ENCODE measurements at places on chromosomes 7 and 10.

DNA sequence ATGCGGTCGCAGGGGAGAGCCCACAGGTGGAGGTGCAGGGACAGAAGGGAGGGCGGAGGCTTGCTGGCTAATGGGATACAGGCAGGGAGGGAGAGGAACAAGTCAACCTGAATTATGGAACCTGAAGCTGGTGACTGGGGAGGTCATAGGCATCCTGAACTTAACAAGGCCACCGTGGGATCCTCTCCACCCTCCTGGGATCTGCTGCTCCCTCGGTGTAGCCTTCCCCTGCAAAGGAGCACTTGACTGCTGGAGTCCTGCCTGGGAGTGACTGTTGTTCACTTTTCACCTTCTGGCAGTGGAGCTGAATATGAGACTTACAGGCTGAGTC is 223.1 kb downstream of the GFRA1 start:
- DNase-seq: no peak

- no peak for DNase-seq
These were observed 2.4 kb downstream of the ZNF488 start for GRCh38 chr10:47381427-47382379.

GRCh38 chr10:115624448-115624847 is 531.3 kb downstream of the ATRNL1 start:
- no peak for DNase-seq

GRCh38 chr10:34186745-34187144 is 628.4 kb downstream of the PARD3 start:
- no peak for DNase-seq

DNA sequence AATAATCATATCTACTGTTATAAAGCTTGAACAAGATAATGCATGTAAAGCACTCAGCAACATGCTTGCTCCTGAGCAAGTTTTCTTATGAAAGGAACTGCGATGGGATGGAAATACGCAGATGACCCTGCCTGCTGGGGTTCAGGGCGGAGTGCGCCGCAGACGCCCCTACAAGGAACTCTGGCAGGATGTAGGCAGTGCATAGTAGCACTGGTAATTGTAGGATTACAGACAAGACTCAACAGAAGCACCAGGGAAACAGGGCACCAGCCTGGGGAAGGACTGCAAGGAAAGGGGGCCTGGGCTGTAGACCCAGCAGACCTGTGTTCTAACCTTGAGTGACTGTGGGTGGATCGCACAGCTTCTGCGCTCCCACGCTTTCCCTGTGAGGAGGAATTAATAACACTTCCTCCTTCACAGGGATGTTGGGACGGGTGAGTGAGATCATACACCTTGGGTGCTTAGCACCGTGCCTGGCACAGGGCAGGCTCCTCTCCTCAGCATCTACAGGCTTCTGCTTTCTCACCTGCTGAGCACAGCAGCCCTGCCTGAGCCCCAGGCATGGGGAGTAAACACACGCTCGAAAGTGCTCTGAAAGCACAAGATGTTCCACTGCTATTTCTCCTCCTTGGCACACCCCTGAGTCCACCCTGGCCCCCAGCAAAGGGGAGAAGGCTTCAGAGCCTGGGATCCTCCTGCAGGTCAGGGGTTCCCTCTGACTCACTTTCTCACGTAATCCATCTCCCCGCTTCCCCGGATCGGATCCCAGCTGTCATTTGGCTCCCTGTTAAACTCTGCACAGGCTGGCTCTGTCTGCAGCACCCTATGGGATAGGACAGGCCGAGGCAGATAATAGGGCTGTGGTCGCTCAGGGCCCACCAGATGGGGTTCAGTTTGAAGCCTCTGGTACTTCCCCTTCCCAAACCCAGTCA is 19.2 kb downstream of the ITPRIP start:
- DNase-seq: no peak

DNA sequence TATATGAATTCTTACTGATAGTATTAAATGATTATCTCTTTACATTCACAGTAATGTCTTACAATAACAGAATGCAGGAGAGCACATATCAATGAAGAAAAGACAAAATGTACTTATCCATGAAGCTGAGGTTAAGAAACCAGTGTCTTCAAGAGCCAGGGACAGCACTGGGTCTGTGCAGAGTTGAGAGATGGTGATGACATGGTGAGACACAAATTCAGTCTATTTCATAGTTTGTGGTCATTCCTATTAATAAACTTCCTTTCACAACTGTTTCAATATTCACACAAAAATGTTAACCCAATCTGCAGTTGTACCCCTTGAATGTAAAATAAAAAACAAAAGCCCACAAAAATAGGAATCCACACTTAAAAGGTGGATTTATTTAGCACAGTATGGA is 5.3 kb upstream of the MAGI2 start:
- no peak for DNase-seq

DNA sequence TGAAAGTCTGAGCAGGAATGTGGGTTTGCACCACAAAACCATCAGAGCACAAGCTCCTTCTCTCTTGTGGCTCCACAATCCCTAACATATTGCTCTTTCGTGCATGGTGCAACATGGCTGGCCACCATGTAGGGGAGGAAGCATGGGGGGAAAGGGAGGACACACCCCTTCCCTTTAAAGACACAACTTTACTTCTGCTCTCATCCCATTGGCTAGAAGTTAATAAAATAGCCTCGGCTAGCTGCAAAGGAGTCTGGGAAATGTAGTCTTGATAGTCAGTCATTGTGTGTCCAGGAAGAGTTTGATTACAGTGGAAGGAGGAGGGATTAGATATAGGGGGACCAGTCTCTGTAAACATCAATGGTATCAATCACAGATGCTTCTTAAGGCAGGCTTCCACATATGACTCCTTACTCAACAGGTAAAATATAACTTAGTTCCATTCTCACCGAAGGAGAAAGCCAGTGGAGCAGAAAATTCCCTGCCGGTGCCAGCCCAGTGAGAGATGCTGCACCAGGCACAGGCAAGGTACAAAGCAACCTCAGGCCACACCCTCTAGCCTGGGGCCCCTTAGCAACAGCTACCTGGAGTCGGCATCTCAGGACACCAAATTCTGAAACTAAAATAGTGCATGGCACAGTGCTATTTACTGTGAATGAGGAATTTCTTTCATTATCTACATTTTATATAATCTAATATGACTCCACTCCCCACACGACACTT is 124.7 kb upstream of the CTBP2 start:
- DNase-seq: no peak

- no peak for DNase-seq
These were observed 267.6 kb downstream of the SKIDA1 start for GRCh38 chr10:21257919-21258318.

GRCh38 chr10:17512341-17513001 is 58.1 kb upstream of the ST8SIA6 start:
- DNase-seq: no peak

- no peak for DNase-seq
These were observed 71.2 kb downstream of the GRB10 start for GRCh38 chr7:50711271-50712175.

DNA sequence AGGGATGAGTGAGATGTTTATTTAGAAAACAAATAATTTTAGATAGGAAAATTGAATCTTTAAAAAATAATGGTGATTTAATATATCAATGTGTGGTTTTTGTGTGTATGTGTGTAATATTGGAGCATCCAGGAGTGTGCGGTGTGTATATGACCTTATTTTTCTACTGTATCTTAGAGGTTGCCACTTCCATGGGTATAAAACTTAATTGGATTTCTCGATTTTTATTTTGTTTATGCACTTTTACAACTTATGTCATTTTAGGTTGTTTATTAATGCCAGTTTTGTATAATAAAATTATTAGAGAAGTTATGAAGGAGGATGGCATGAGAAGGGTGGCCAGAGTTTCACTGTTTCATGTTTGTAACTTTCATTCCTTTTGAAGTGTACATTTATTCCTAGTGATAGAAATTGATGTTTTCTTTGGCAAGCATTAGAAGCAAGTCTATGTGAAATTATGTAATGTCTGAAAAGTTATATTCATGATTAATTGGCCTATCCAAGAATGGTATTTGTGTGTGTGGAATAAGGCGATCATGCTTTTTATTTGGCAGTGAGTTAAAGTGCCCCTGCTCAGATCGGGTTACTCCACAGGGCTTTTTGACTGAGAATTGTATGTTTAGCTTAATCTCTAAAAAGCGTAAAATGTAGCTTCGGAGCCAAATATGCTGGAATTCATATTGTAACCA is 110.3 kb downstream of the KAT6B start:
- no peak for DNase-seq

GRCh38 chr7:33399528-33400213 is 270.3 kb downstream of the BBS9 start:
- DNase-seq: no peak
